ENCODE measurements at places on chromosomes 11 and 22.

- DNase-seq: peak; percentile 23
Observed at GRCh38 chr22:40512426-40513136, 123.9 kb downstream of the MRTFA start.

DNA sequence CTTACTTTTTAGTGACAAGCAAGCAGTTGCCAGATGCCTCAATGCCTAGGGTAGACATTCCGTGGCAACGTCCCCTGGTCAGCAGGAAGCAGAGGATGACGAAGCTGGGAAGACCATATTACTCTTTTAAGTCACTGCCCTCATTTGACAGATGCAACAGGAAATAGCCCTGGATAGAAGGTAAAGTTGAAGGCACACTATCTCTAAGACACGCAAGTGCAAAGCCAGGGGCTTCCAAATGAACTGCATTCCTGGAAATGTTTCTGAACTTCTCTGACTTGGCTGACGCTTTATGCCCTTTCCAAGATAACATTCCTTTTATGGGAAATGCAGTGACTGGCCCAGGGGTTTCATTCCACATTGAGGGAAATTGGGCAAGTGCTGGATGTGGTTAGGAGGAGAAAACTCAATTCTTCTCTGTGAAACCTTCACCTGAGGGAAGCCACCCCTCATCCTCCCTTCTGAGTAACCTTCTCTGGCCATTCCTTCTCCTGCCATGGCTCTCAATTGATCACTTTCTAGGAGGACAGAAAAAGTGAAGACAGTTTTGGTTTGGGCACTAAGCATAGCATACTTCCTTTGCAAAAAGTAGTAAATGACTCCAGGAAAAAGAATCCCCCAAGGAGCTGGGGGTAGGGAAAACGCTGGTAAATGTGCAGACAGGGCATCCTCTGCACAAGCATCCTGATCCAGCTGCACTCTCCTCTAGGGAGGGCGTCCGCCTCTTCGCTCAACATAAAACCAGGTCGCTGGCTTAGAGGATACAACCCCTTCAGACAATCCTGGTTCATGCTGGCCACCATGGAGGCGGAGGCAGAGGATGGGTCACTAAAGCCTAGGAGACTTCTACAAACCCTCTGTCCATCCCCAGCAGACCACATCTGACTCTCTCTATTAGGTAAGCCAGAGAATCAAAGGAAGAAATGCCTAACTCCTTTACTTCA, 14.5 kb downstream of the PCSK7 start:
- no peak for DNase-seq

DNA sequence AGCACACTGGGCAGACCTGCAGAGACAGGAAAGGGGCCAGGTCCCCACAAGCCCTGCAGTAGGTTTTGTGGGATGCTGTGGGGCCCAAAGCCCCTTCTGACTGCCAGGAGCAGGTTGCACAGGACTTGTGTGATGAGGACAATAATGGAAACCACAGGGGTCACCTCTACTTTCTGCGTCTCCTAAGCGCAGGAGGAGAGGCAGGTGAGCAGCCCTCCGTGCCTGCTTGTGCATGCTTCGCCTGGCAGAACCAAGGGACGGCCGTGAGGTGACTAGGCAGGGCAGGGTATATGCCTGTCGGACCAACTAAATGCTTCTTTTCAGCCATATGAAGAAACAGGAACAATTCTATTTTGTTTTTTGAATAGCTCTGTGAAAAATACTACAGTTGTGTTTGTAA, 77.9 kb upstream of the PITPNB start:
- no peak for DNase-seq

DNA sequence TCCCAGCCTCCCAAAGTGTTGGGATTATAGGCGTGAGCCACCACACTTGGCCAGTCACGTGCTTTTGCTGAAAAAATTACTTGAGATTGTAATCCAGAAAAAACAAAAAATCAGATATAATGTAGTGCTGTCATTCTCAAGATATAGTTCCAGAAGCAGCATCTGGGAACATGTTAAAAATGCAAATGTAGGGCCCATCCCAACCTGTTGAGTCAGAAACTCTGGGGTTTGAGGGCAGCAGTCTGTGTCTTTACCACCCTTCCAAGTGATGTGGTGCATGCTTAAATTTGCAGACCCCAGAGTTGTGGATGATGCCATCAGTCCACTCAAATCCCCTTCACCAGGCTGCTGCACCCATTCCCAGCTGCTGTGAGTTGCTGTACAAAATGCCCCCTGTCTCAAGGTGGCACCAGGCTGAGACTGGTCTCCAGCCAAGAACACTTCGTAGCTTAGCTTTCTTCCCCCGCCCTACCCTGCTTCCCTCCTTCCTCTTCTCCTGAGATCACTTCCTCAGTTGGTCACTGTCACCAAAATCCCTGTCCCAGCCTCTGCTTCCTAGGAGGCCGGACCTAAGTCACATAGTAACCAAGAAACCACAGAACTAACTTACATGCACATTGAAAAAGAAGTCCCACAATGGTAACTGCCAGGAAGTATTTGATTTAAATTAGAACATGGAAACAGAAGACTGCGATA, 18.2 kb upstream of the ARRB1 start:
- DNase-seq: no peak

GRCh38 chr22:40826984-40827741, 8.0 kb upstream of the SLC25A17 start:
- DNase-seq: no peak

GRCh38 chr11:129493746-129494145, 118.1 kb downstream of the BARX2 start:
- DNase-seq: no peak

- DNase-seq: no peak
Observed at GRCh38 chr22:30261134-30261533, 5.5 kb downstream of the OSM start.

GRCh38 chr11:96621161-96621560, 231.3 kb downstream of the JRKL start:
- no peak for DNase-seq

DNA sequence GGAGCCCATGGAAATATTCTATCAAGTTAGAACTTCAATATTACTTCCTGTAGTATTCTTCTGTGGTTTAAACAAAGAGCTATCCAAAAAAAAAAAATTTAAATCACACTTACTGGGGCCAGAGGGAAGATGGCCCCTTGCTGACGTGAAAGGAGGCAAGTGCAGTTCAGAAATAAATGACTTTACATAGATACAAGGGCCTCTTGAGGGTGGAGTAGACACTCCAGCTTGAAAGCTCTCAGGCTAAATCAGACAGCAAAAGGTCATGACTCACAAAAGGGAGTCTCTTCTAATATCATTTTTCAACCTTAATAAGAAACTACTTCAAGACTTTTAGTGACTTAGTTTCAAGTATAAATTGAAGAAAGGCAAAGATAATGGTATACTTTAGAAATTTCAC, 1160.3 kb downstream of the FAM181B start:
- no peak for DNase-seq

- DNase-seq: no peak
Observed at GRCh38 chr22:19913337-19913936, 28.1 kb upstream of the COMT start.

All from RKO (cell line).